EH (cell line): ENCODE measurements at places on chromosomes 11 and 22.

DNA sequence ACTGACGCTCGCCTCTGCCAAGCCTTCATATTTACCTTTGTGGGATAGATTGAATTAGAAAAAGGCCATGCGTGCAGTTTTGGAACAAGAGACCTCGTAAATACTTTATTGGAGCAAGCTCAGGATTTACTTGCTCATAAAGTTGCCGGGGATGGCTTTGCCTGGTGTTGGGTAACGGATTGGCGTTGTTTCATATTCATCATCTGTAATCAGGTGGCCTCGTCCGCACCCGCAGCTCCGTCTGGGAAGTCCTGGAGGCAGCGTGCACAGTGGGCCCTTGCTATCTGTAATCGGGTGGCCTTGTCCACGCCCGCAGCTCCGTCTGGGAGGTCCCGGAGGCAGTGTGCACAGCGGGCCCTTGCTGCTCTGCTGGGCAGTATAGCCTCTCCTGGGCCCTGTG lies 1209.3 kb downstream of the BRD1 start:
- DNase-seq = no peak

DNA sequence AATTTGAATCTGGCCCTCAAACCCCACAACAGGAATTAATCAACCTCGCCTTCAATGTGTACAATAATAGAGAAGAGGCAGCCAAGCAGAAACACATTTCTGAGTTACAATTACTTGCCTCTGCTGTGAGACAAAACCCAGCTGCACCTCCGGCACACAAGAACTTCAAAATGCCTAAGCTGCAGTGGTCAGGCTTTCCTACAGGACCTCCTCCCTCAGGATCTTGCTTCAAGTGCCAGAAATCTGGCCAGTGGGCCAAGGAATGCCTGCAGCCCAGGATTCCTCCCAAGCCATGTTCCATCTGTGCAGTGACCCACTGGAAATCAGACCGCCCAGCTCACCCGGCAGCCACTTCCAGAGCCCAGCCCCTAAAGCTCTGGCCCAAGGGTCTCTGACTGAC lies 3.4 kb upstream of the NDUFC2 start:
- no peak for DNase-seq

- DNase-seq = no peak
Observed at GRCh38 chr22:44930711-44931035, 79.1 kb downstream of the PHF21B start.

GRCh38 chr11:95254131-95254704 lies 23.2 kb upstream of the SESN3 start:
- peak; percentile 80 for DNase-seq

- no peak for DNase-seq
Observed at GRCh38 chr11:12141283-12141682, 30.9 kb downstream of the MICAL2 start.

DNA sequence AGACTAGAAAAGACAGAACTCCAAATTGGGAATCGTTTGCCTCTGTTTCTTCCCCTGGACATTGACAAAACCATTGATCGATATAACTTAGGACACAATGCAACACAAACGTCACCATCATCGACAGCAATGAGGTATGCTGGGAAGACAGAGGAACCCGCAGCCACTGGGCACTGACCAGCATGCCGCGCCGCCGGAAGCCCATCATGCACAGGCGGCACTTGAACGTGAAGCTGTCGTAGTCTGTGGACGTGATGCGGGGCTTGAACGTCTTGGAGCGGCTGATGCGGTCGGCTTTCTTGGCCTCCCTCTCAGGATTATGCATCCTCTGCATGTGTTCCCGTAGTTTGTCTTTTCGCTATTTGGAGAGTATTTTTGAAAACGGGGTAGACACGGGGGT lies 23.0 kb upstream of the NFRKB start:
- no peak for DNase-seq

DNA sequence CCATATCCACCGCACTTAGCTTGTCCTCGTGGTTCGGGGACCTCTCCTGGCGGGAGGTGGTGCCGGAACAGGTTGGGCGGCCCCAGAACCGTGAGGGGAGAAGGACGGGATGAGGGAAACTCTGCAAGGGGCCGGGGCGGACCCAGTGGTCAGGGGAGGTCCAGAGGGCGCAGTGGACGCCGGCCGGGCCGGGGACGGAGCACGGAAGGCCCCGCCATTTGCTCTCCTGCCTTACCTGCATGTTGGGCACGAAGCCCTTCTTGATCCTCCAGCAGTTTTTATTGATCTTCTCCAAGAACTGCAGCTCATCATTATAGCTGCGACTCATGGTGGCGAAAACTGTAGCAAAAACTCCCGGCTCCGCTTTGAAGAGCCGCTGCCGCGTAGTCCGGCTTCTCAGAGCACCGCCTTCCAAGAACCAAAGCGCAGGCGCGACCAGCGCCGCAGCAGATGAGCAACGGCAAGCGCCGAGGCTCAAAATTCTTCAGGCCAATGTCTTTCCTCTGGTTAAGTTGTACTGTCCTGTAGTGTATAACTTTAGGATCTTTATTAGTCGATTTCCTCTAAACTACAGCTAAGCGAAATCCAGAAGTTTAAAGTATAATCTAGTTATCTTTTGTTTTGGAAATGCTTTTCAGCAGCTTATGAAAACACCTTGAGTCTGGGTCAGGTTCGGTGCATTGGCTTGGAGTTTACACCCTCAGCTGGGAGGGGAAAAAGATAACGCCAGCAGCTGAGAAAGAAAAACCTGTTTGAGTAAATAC lies at the start of gene RTCB:
Gene RTCB (minus strand): TSS at position 419 of the 764 bp plus-strand sequence. CDS start 91 bp downstream, at position 328.
- peak; percentile 92 for DNase-seq

GRCh38 chr11:9821008-9821752 lies 157.3 kb downstream of the SWAP70 start:
- DNase-seq = peak; percentile 88

GRCh38 chr11:102292933-102293332 lies 24.4 kb upstream of the BIRC3 start:
- DNase-seq = no peak

DNA sequence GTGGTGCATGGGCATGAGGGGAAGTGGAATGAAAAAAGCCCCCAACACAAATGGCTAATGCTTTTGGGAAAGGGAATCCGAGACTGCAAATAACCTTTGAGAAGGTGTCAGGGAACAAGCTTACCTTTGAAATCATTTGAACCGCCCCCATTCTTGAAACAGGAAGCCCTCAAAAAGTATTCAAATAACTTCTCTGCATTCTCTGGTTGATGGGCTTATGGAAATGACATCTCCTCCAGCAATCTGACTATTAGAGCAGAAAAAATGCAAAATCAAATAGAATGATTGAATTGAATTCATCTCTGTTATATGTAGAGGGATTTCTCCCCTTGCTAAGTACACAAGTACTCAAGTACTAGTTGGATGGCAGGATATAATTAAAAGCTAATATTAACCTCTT lies 409.9 kb downstream of the TMEM135 start:
- no peak for DNase-seq

DNA sequence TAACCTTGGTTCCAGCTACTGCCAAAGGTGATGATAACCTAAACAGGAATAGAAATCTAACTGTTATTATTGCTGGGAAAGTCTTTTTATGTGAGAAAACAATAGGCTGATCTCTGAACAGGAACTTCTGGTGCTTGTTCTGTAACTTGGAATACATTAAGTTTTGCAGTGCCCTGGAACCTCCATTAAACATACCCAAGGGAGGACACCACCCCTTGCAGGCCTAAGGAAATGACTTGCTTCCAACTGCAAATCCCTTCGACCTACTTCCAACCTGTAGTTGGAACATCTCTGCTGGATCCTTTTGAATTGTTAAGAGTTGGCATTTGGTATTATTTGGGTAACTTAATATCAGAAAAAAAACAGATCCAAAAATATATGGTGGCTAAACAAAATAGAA lies 188.4 kb upstream of the API5 start:
- DNase-seq = no peak

DNA sequence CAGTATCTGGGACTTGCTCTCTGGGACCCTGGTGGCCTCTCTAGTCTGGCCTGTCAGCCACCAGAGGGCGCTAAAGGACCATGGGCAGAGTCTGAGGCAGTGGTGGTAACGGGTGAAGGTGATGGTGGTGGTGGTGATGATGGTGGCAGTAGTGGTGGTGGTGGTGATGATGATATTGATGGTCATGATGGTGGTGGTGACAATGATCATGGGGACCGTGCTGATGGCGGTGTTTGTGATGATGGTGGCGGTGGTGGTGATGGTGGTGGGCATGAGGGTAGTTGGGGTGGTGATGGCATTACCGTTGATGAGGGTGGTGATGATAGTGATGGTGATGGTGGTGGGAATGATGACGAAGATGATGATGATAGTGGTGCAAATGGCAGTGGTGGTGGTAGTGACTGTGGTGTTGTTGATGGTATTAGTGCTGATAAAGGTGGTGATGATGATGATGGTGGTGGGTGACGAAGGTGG lies 16.0 kb downstream of the TRPM5 start:
- DNase-seq = peak; percentile 55

- DNase-seq = peak; percentile 22
Observed at GRCh38 chr11:85945788-85946187, 90.6 kb downstream of the CCDC83 start.

- DNase-seq = no peak
Observed at GRCh38 chr11:113468726-113469345, 6.4 kb downstream of the DRD2 start.

GRCh38 chr11:129999407-129999806 lies 3.2 kb downstream of the PRDM10 start:
- no peak for DNase-seq

- no peak for DNase-seq
Observed at GRCh38 chr11:120750647-120751549, 239.3 kb downstream of the GRIK4 start.
